ENCODE measurements at places on chromosomes 11 and 22. TPM values are rescaled to one million over a fixed set of nuclear protein-coding genes. Genes with fewer than 3 reads are reported as not detected.

DNA sequence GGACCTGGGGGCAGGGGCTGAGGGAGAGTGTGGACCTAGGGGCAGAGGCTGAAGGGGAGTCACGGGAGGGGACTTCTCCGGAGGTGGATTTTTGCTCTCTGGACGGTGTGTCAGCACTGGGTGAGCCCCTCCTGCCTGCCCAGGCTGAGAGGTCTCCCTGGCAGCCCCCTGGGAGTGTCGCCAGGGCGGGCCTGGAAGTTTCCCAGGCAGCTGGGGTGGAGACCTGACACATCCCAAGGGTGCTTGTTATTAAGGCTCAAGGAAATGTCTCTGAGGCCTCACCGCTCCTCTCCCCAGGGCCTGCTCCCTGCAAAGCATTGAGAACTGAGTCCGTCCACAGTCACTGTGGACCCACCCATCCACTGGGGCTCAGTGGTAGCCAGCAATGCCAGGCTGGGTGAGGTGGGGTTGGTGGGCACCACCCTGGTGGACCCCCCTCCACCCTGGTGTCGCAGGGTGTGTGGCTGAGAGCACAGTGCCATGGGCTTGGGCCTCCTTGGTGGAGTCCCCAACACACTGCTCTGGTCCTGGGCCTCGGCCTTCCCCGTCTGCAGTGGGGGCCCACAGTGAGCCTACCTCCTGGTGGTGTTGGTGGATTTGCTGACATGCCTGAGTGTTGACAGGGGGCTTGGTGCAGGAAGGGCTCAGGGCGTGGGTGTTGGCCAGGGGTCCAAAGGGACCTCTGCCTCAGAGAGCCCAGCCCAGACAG, 2.5 kb downstream of the CD81 start:
- no peak for DNase-seq

DNA sequence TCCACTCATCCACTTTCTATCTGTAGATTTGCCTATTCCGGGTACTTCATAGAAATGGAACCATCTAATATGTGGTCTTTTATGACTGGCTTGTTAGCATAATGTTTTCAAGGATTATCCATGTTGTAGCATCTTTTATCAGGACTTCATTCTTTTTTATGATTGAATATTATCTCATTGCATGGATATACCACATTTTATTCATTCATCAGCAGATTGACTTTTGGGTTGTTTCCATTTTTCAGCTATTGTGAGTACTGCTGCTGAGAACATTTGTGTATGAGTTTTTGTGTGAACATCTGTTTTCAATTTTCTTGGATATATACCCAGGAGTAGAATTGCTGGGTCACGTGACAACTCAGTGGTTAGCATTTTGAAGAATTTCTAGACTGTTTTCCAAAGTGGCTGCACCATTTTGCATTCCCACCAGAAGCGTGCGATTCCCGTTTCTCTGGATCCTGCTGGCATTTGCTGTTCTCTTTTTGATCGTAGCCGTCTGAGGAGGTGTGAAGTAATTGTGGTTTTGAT, 8.9 kb downstream of the DERL3 start:
- no peak for DNase-seq

- peak; percentile 99 for DNase-seq
Measured at GRCh38 chr22:35299673-35300499, at the start of gene TOM1. TSS of gene TOM1 (plus strand) at chr22:35299894. CDS start at chr22:35299929, 35 bp downstream.

- DNase-seq, result peak; percentile 42
Measured at GRCh38 chr11:128135451-128135850, 451.9 kb downstream of the ETS1 start.

- no peak for DNase-seq
Measured at GRCh38 chr11:27227736-27228135, 135.3 kb downstream of the CCDC34 start.

DNA sequence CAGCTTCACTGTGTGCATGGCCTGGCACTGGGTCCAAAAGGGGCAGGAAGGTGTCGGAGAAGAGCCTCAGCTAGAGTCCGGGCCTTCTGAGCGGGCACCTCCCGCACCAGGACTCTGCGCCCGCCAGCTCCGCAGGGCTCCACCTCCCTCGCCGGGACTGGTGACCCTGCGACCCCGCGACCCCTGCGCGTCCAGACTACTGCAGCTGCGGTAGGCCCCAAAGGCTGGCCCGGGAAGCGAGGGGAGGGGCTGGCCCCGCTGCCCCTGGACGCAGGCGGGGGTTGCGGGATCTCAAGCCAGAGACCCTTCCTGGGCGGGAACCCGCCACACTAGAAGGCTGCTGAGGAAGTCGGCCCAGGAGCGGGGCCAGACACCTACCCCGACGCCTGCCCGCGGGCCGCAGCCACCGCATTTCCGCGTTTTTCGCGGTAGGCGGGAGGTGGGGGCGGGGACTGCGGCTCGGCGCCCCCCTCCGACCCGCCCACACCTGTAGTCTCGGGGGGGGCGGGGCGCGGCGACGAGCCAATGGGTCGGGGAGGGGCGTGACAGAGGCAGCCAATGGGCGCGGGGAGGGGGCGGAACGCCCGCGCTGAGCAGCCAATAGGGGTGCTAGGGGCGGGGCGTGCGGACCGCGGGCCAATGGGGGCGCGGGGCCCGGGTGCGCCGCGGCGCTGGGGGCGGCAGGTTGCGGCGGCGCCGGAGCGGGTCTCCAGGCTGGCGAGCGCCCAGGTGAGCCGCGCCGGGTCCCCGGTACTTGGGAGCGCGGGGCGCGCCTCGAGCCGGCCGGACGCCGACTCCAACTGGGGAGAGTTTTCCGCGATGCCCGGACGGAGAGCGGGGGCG, at the start of the genes LMNTD2 and RASSF7:
Gene LMNTD2 (minus strand): TSS at position 434 of the 843 bp plus-strand sequence. CDS start 22 bp downstream, at position 412.
Gene RASSF7 (plus strand): TSS at position 666 of the 843 bp plus-strand sequence. CDS start 799 bp downstream, outside the sequence.
- peak; percentile 100 for DNase-seq

DNA sequence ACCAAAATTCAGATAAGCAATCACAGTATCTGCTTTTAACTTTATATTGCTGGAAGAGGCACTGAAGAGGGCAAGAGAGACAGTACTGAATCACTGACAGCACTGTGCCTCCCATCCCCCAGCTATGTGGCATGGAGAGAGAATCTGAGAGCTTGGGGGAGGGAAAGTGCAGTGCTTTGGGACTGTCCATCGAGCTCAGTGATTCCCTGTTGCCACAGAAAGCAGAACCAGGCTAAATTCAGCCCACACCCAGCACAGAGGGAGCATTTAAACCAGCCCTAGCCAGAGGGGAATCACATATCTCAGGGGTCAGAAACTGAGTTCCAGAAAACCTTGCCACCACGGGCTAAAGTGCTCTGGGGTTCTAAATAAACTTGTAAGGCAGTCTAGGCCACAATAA, 44.3 kb downstream of the KCNQ1 start:
- DNase-seq, result no peak

- DNase-seq, result no peak
Measured at GRCh38 chr11:106763501-106763900, 254.8 kb downstream of the GUCY1A2 start.

DNA sequence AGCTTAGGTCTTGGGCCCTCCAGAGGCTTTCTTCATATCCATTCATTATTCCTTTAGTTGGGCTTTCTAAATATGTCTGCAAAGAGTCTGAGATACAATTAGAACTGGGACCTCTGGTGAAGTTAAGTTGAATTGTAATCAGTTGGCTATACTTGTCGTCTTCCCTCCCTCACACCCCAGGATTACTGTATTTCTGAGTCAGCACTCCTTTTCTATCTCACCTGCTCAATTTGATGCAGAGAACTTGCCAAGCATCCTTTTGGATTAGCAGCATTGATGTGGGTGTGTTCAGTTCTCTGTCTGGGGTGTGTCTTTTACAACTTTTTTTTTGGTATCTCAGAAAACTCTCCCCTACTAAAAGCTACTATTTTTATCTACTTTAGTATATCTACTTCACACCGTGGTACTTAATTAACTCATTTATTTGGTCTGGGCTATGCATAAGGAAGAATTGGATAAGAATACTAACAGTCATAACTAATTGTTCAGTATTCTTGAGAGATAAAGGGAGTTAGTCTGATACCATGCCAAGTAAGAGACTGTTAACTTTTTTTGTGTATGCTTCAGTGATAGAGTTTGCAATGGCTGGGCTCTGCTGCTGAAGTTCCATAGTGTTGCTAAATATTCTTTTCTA, 15.1 kb downstream of the CTNND1 start:
- DNase-seq, result no peak

GRCh38 chr11:124763156-124763947, 1.3 kb upstream of the ESAM start:
- peak; percentile 81 for DNase-seq

- DNase-seq, result peak; percentile 43
Measured at GRCh38 chr11:20522536-20522935, 76.9 kb upstream of the SLC6A5 start.

DNA sequence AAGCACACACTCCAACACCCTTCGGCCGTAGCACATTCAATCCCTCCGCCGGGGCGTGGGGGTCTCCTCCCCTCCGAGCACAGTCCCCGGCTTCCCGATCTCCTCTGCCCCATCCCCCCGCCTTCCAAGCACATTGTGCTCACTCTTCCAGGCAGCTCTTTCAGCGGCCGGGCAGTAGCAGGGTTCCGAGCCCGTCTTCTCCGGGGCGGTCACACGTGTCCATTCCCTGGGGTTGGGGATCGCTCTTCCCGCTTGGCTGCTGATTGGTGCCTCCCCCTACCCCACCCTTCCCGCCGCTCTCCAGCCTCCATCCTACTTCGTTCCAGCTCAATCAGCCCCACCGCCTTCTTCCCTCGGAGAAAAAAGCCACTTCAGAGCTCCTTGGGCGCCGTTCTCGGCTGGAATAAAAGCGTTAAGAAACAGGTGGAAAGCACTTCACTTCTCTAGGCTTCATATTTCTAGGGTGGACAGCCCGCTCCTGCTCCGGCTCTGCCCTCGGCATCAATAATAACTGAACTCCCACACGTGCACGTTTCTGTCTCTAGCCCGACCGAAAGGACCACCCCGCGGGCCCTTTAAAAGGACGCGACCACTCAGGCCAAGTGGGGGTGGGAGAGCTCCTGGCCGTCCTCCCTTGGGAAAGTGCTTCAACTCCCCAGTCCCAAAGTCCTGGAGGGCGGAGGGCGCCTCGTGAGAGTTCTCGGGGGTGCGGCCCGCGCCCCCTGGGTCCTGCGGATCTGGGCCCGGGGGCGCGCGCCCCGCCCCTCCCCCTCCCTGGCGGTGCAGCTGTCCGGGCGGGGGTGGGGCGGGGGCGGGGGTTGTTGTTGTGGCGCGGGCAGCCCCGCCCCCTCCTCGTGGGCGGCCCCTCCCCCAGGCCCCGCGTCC, 464 bp upstream of the CECR2 start:
- peak; percentile 96 for DNase-seq

Gene IGLL1
- total RNA-seq, result not detected

Gene HBG2
- total RNA-seq, result not detected

Gene DDTL
- 4.2 TPM for total RNA-seq

Gene RAB38
- total RNA-seq, result 20.4 TPM

Gene APOL4
- total RNA-seq, result not detected
